ENCODE measurements at places on chromosomes 13 and 19.
A peak's percentile ranks its signal among the peaks of the same experiment; 100 is the strongest.

- no peak for DNase-seq
Measured at GRCh38 chr13:112990783-112991182, 21.8 kb downstream of the MCF2L start.

DNA sequence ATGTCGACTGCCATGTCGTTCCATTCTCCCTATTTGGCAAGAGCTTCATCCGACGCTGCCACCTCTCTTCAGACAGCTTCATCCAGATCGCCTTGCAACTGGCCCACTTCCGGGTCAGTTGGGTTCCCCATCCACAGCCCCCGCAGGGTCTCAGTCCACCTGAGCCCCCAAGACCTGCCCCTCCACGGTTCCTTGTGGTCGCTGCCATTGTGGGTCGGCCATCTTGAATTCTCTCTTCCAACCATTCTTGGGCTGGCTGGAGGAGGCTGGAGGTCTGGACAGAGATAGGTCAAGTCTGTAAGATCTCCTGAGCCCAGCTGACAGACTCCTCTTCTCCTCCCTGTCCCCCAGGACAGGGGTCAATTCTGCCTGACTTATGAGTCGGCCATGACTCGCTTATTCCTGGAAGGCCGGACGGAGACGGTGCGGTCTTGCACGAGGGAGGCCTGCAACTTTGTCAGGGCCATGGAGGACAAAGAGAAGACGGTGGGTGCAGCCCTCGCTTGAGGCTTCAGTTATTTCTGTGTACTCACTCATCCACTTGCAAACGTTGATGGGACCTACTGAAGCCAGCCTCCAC, 19.5 kb downstream of the CPT1C start:
- no peak for DNase-seq

DNA sequence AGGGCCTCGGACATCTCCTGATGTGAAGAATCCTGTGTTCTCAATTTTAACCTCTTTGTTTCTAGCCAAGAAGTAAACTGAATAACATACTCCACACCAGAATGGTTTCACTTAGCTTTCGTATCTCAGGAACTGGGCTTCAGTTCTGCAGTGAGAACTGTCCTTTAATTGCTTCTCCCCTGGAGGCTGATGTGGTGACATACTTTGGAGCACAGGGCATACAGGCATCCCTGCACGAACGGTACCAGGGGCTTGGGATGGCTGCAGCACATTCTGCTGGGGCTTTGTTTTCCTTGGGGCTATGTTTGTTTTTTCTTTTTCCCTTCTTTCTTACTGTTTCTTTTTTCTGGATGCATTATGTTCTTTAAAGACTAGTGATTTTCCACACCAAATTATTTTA, 230.5 kb downstream of the TM9SF2 start:
- DNase-seq, result no peak

DNA sequence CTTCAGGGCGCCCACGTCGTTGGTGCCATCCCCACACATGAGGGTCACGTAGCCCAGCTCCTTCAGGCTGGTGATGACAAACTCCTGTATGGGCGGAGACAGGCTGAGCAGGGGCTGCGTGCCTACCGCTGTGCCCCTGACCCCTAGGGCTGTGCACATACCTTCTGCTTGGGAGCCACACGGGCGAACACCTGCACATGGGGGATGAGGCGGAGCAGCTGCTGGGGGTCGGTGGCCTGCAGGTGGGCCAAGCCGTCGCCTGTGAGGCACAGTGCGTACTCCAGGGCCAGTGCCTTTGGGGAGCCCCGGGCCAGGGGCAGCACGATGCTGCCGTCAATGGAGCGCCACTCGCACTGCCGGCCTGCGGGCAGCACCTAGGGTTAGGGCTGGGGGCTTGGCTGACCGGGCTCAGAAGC, 6.1 kb upstream of the GMIP start:
- no peak for DNase-seq

GRCh38 chr19:12497032-12497431, 12.4 kb upstream of the ZNF709 start:
- no peak for DNase-seq

GRCh38 chr19:1730157-1730556, 23.1 kb upstream of the ONECUT3 start:
- DNase-seq, result no peak

DNA sequence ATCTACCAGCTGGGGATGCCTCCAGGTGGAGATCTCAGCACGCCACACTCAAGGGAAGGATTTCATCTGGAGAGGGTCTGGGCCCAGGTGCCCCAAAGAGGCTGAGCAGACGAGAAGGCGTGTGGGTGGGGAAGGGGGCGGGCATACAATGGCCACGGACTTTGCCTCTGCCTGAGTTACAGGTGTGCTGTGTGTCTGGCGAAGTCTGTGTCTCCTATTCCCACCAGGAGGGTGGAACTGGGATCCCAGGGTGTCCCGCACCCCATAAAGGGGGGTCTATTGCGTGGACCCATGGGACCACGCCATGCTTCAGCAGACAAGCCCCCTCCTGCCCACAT, 3.6 kb downstream of the TLE2 start:
- DNase-seq, result no peak

DNA sequence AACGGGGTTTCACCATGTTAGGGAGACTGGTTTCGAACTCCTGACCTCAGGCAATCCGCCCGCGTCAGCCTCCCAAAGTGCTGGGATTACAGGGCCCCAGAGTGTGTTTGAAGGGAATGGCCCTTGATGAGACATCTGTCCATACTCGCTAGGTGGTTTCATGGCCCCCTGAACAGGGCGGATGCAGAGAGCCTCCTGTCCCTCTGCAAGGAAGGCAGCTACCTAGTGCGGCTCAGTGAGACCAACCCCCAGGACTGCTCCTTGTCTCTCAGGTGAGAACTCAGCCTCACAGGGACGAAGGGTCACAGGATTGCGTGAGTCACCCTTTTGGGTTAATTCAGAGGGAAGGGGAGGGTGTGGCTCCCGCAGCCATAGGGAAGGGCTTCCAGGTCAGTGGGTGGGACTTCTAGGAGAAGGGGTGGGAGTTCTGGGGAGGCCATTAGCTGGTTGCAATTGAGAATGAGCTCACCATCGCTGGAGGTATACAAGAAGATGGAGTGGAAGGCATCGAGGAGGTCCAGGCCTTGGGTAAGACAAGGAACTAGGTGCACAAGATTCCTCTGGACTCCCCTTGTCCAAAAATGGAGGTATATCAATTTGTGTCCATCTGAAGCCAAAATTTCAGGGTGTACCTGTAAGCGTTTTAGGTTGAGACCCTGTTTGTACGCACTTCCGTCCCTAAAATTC, 9.2 kb downstream of the SHD start:
- peak; percentile 39 for DNase-seq

DNA sequence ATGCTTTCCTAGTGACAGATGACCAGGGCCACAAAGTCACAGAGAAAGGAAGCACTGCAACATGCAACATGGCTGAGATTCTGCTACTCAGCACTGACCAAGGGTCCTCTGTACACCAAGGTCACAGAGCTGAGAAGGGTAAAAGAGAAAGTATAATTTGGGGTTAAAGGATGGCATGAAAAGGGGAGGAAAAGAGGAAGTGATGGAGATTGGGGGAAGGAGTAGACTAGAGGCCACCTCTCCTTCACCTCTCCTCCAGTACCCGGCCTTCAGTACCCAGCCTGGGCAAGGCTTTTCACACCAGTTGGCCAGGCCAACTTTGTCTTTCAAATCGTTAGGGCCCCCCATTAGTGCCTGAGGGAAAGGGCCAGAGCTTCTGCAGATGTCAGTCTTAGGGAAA, 6.3 kb upstream of the RPS19 start:
- DNase-seq, result no peak

GRCh38 chr19:46381346-46381745, 32.0 kb downstream of the CCDC8 start:
- no peak for DNase-seq

DNA sequence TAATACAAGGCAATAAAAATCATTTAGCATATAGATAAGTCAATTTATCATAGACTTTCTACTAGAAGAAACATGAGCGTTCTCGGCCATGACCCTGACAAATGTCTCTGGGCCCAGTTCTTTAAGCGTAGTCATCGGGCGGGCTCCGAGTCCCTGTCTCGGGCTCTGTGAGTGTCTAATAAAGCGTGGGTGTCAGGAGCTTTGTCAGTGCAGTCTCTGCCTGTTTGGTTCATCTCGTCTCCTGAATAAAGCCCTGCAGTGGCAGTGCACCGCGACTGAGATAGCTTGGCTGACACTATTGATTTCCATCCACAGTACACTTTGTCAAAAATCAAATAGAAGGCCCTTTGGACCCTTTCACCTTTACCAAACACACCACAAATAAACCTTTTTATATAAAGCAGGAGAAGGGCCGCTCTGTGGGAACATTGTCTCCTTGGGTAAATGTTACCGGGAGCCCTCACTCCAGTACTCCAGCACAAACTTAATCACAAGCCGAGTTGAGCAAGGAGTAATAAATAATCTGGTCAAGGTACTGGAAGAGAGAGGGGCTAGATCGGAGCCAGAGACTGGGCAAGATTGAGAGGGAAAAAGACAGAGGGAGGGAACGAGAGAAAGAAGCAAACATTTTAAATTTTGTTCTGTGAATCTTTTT, 368.2 kb upstream of the TSHZ3 start:
- DNase-seq, result no peak

GRCh38 chr13:102877303-102877702, 31.5 kb downstream of the ERCC5 start:
- no peak for DNase-seq

DNA sequence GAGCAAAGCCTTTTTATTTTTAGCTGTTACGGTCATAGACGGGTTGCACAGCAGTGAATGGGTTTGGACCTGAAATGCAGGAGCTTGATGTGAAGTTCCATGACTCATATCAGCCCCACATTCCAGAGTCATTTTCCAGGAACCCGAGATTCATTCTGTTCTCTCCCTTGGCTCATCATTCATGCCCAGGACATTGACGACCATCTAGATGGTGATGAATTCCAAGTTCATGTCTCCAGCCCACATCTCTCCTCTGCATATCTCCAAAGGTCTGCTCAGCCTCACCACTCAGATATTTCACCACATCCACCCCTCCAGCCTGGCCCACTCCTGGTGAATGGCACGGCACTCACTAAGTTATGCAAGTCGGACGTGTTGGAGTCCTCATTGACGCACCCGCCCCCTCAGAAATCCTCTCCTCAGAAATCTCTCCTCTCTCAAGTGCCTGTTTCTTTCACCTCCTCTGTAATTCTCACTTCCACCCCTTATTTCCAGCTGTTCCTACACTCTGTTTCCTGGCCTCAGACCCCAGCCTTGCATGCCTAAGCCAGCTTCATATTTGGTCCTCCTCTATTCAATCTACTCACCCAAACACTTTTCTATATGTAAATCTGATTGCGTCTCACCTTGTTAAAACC, 83.1 kb downstream of the ALOX5AP start:
- DNase-seq, result no peak

- no peak for DNase-seq
Measured at GRCh38 chr19:33487901-33488800, 33.4 kb downstream of the PEPD start.

DNA sequence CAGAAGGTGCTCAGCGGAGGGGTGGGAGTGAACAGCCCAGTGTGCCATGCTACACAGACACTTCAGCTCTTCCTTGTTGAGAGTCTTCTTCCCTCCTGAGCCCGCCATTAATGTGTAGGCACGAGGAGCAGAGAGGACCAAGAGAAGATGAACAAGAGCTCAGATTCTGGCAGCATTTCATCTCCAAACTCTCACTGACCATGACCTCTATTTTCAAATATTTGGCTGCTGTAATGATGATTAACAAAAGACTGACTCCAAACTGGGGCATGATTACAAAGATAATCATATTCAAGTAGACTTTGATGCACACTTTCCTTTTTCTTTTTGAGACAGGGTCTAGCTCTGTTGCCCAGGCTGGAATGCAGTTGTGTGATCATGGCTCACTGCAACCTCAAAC, 236.5 kb downstream of the DCLK1 start:
- DNase-seq, result no peak
